ENCODE measurements at places on chromosomes 1 and 21. TPM values are rescaled to one million over a fixed set of nuclear protein-coding genes. Genes with fewer than 3 reads are reported as not detected.

The ZNF648 gene
- total RNA-seq, result not detected

The HCRTR1 gene
- total RNA-seq, result not detected

The TGFB2 gene
- total RNA-seq, result 9.0 TPM

The ADAMTS4 gene
- 2.3 TPM for total RNA-seq

The ANKRD65 gene
- total RNA-seq, result 0.46 TPM

The TAF5L gene
- 14.1 TPM for total RNA-seq

The IL19 gene
- total RNA-seq, result not detected

The CCDC181 gene
- total RNA-seq, result 0.14 TPM

The TMCC2 gene
- 1.3 TPM for total RNA-seq

The OR10J1 gene
- total RNA-seq, result not detected

The FAM167B gene
- total RNA-seq, result 0.83 TPM

All from smooth muscle cell of bladder (primary cell).